ENCODE measurements at places on chromosomes 5 and 9.

- no peak for ATAC-seq
These were observed 590.4 kb upstream of the SEMA6A start for GRCh38 chr5:117165068-117165467.

- ATAC-seq: no peak
These were observed 3.2 kb downstream of the WHRN start for GRCh38 chr9:114501796-114502682.

- no peak for ATAC-seq
These were observed 279.7 kb downstream of the NPR3 start for GRCh38 chr5:32990593-32991420.

- ATAC-seq: no peak
These were observed 8.1 kb upstream of the OMD start for GRCh38 chr9:92432350-92432749.

- no peak for ATAC-seq
These were observed 47.1 kb upstream of the ZNF354A start for GRCh38 chr5:178777520-178777919.

DNA sequence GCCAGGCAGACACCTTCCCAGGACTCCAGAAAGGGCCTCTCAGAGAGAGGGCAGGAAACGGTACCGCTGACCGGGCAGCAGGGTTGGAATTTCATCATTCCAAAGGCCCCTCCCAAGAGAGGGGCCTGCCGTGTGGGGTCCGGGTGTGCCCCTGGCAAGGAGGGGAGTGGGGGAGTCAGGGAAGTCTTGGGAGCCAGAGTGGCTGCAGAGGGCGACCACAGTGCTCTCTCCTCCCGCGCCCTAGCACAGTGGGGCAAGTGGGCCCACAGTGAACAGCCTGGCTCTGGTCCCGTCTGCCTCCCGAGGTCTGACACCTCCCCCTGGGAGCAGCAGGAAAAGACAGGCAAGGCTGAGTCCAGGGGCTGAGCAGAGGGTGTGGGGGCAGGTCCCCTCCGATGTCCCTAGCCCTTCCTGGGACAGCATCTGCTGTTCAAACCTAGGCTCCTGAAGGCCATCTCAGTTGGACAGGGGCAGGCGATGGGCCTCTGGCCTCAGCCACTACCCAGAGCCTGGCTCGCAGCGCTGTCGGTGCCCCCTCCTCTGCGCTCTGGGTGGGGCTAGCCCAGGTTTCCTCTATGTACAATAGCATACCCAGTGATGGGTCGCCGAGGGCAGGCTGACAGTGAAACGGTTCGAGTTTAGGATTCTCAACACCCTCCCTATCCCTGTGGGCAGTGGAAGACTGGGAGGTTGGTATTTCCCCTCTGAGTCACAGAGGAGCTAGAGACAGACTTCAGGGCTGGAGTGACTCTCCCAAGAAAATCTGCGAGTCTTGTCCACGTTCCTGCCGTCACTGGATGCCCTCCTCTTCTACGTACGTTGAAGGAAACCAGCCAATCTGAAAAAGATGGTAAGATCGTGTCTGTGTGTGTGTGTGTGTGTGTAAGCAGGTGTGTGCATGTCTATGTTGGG, 25.4 kb upstream of the SARDH start:
- no peak for ATAC-seq

GRCh38 chr5:179805529-179806249, 977 bp downstream of the MGAT4B start:
- peak; percentile 3 for ATAC-seq

- ATAC-seq: peak; percentile 82
These were observed 32.2 kb upstream of the ANGPTL2 start for GRCh38 chr9:127154390-127155191.

Data from activated CD4-positive, CD25-positive, alpha-beta regulatory T cell treated with anti-CD3 and anti-CD28 coated beads, Interleukin-2, amount 50 U/mL, for 24 hours (primary cell).